Endothelial cell of coronary artery (primary cell): ENCODE measurements at places on chromosomes 3 and 15. TPM values are rescaled to one million over a fixed set of nuclear protein-coding genes. Genes with fewer than 3 reads are reported as not detected.

The KCNMB3 gene
- 0.54 and 1.2 TPM in 2 replicates for total RNA-seq

The WDR76 gene
- 6.6 and 11.2 TPM in 2 replicates for total RNA-seq

The RASL12 gene
- total RNA-seq: 0.09 TPM in 1 of 2 replicates, not detected in the other

The TLR9 gene
- not detected in 2 replicates for total RNA-seq

The AGBL1 gene
- total RNA-seq: not detected in 2 replicates

The SLC35G2 gene
- 12.0 and 15.0 TPM in 2 replicates for total RNA-seq

The PLAAT1 gene
- total RNA-seq: 0.45 TPM in 1 of 2 replicates, not detected in the other

The ISLR gene
- total RNA-seq: 4.6 TPM in 1 of 2 replicates, not detected in the other

The KLHL18 gene
- 29.1 and 32.8 TPM in 2 replicates for total RNA-seq

The ARHGEF26 gene
- 0.54 and 0.94 TPM in 2 replicates for total RNA-seq

The SERF2 gene
- 273 and 292 TPM in 2 replicates for total RNA-seq

The LNP1 gene
- total RNA-seq: 0.94 and 0.99 TPM in 2 replicates

The TM4SF1 gene
- 774 and 910 TPM in 2 replicates for total RNA-seq

The BFSP2 gene
- total RNA-seq: not detected in 2 replicates

The C2CD4A gene
- total RNA-seq: 0.94 and 1.5 TPM in 2 replicates

The RASGRP1 gene
- total RNA-seq: under 0.01 and 0.85 TPM in 2 replicates

The ABTB1 gene
- total RNA-seq: 5.4 and 10.4 TPM in 2 replicates

The IL17RB gene
- total RNA-seq: not detected in 2 replicates

The MKRN2OS gene
- total RNA-seq: not detected in 2 replicates

The RTP1 gene
- not detected in 2 replicates for total RNA-seq

The FBLN2 gene
- total RNA-seq: 1.5 and 80.2 TPM in 2 replicates

The SERPINI2 gene
- not detected in 2 replicates for total RNA-seq

The NME9 gene
- total RNA-seq: 0.27 TPM in 1 of 2 replicates, not detected in the other

The RARB gene
- total RNA-seq: 28.0 and 51.6 TPM in 2 replicates

The TEX55 gene
- not detected in 2 replicates for total RNA-seq

The JAGN1 gene
- 25.8 and 26.7 TPM in 2 replicates for total RNA-seq

The GABRA5 gene
- total RNA-seq: not detected in 2 replicates

The CKMT1A gene
- total RNA-seq: not detected in 2 replicates

The SLC7A14 gene
- 1.6 and 11.0 TPM in 2 replicates for total RNA-seq

The LRRK1 gene
- total RNA-seq: 9.4 and 16.9 TPM in 2 replicates

The LRRC3B gene
- not detected in 2 replicates for total RNA-seq

The FAN1 gene
- 10.5 and 21.8 TPM in 2 replicates for total RNA-seq

The FSIP1 gene
- total RNA-seq: 0.63 and 0.75 TPM in 2 replicates

The CASR gene
- total RNA-seq: not detected in 2 replicates
